ENCODE measurements at places on chromosomes 4 and X. TPM values are rescaled to one million over a fixed set of nuclear protein-coding genes. Genes with fewer than 3 reads are reported as not detected.

The TMEM271 gene
- not detected for polyA plus RNA-seq

The CT45A5 gene
- polyA plus RNA-seq = not detected

The TCEAL6 gene
- polyA plus RNA-seq = not detected

The RTL3 gene
- polyA plus RNA-seq = not detected

The NDNF gene
- not detected for polyA plus RNA-seq

The PTPN13 gene
- 1.3 TPM for polyA plus RNA-seq

The FRMPD3 gene
- polyA plus RNA-seq = 0.21 TPM

The OSTC gene
- 154 TPM for polyA plus RNA-seq

The EDNRA gene
- not detected for polyA plus RNA-seq

GRCh38 chr4:175823015-175823742 lies 11.1 kb upstream of the GPM6A start:
- no peak for DNase-seq

GRCh38 chrX:318068-318738 lies 393 bp downstream of the GTPBP6 start:
- DNase-seq = peak; percentile 97

DNA sequence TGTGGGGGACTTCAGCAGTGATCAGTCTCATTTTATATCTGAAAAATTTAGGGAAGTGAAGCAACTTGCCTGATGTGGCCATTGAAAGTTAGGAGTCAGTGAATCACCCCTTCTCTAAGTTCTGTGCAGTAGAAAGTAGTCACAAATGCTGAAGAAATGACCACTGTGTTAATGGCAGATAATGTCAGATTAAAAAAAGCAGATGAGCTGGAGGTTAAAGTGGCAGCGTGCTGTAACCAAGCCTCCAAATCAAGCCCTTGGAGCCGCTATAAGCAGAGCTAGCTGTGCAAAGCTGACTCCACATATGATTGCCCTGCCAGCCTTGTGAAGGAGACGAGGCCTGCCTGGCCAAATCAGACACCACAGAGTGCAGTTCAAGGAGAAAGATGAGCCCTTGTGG lies 39.2 kb upstream of the PDE5A start:
- no peak for DNase-seq

GRCh38 chr4:109733728-109734127 lies 3.9 kb upstream of the PLA2G12A start:
- DNase-seq = no peak

GRCh38 chrX:68420559-68420958 lies 12.7 kb downstream of the OPHN1 start:
- no peak for DNase-seq

- no peak for DNase-seq
Measured at GRCh38 chr4:180999217-180999616, 1244.0 kb upstream of the TENM3 start.

GRCh38 chrX:12956704-12957534 lies 18.0 kb upstream of the TMSB4X start:
- peak; percentile 82 for DNase-seq

GRCh38 chr4:47836641-47837093 lies 1.2 kb downstream of the CORIN start:
- peak; percentile 26 for DNase-seq

DNA sequence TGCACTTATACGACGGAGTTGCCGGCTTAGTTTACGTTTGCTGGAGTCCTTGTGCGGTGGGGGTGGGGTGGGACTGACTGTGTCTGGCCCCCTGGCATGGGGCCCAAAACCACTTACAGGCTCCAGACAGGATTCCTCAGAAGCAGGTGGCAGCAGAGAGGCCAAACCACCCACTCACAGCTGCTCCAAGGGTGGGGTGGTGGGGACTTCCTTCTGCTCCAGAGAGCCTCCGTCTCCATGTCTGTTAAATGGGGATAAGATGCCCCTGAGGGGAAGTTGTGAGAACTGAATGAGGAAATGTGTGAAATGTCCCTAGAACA lies 36.7 kb downstream of the PSAPL1 start:
- no peak for DNase-seq

- no peak for DNase-seq
Measured at GRCh38 chrX:8194216-8194615, 23.1 kb upstream of the VCX2 start.

- no peak for DNase-seq
Measured at GRCh38 chr4:15653420-15653819, 1.7 kb downstream of the FBXL5 start.

DNA sequence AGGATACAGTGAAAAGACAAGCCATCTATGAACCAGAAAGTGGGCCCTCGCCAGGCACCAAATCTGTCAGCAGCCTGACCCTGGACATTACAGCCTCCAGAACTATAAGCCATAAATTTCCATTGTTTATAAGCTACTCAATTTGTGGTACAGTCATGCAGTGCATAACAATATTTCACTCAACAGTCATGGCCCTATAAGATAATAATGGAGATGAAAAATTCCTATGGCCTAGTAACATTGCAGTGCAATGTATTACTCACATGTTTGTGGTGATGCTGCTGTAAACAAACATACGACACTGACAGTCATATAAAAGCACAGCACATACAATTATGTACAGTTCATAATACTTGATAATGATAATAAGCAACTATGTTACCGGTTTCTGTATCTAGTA lies 17.1 kb upstream of the TLR1 start:
- DNase-seq = no peak

- no peak for DNase-seq
Measured at GRCh38 chrX:81255876-81256275, 54.0 kb downstream of the SH3BGRL start.

- DNase-seq = no peak
Measured at GRCh38 chr4:71195924-71196323, 142.9 kb upstream of the SLC4A4 start.

DNA sequence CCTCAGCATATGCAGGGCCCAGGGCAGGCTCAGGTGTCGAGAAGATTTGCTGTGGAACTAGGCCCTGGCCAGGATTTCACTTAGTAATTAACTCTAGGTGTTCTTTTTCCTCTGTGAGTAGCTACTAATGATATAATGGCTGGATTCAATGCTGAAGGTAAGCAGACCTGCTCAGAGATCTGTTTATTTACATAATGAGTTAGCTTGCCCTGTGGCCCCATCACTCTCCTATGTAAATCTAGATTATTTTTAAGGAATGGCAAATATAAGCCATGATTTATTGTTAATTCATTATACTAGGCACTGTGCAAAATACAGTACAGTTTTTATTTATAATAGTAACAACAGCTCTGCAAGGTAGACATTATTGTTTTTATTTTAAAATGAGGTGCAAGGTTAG lies 117.2 kb downstream of the IRF2 start:
- DNase-seq = no peak

DNA sequence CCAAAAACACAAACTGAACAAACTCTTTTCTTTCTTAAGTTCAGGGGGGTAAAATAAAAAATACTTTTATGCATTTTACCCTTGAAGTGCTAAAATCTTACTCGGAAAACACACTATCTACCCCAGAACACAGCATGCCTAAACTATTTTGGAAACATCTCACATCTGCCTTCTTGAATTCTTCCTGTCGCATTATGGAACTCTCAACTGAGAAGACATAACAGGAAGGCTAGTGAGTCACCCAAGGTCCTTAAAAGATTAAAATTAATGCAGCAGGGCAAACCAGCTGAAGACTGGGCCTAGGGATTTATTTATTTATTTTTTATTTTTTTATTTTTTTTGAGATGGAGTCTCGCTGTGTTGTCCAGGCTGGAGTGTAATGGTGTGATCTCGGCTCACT lies 208.2 kb downstream of the APBB2 start:
- DNase-seq = no peak

- DNase-seq = no peak
Measured at GRCh38 chr4:110449947-110450346, 26.0 kb upstream of the ENPEP start.

GRCh38 chr4:150849016-150849415 lies 166.1 kb downstream of the LRBA start:
- DNase-seq = no peak

GRCh38 chr4:124947622-124948265 lies 235.2 kb upstream of the ANKRD50 start:
- no peak for DNase-seq

DNA sequence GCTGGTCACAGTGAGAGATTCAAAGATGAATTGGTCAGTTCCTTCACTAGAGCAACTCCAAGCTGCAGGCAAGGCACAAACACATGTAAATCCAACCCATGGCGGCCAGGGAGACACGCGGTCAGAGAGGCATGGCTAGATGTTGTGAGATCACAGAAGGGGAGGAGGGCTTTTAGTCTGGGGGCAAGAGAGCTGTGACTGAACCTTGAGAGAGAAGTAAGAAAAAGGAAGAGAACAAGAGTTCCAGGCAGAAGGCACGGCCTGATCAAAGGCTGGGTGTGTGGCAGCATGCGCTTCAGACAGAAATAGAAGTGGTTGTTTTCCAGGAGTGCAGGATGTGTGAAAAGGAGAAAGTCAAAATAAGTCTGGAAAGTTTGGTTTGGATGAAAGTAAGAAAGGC lies 15.9 kb downstream of the CCDC149 start:
- DNase-seq = no peak

DNA sequence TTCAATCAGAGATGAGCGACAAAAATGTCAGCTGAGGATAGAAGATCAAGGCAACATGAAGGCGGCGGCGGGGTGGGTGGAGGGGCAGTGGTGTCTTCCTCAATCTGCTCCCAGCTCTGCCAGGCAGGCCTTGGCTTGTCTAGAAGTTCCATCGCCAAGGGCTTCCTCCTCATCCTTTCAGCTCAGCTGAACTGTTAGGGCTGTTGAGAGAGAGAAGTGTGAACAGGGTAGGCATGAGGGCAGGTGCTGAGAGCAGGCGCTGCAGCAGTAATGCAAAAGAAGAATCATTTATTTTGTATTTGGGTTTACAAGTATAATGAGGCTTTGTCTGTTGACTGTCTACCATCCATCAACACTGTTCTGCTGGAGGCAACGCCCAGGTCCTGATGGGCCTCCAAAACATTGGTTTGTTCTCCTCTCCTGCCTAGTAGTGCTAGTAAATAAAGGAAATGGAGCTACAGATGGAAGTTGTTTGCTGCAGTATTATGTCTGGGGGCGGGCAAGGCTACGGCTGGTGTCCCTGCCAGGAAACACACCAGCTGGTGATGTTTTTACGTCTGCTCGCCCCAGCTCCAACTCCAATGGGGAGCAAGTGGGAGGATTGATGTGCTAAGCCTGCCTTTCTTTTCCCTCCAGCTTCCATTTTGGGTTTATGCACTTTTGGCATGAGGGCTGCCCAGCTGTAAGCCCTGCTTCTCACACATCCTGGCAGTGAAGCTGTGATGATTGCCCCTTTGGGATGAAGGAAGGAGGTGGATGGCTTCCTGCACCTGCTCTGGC lies 139.4 kb upstream of the BOD1L1 start:
- DNase-seq = no peak

- no peak for DNase-seq
Measured at GRCh38 chr4:4662230-4662629, 120.4 kb upstream of the STX18 start.

- no peak for DNase-seq
Measured at GRCh38 chr4:184896868-184897715, 71.3 kb upstream of the ACSL1 start.

DNA sequence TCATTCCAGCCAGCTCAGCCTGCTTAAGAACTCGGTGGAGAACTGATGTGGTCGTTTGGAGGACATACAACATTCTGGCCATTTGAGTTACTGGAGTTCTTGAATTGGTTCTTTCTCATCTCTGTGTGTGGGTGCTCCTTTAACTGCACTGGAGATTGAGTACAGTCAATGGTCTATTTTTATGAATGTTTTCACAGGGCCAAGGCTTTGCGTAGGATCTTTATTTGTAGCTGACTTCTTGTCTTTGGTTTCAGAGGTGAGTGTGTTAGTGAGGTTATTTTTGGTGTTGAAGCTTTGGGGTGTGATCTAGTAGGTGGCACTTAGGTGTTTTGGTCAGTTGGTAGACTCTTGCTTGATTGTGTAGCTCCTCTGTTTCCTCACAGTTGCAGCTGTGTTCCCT lies 288.4 kb downstream of the LHFPL1 start:
- DNase-seq = no peak

DNA sequence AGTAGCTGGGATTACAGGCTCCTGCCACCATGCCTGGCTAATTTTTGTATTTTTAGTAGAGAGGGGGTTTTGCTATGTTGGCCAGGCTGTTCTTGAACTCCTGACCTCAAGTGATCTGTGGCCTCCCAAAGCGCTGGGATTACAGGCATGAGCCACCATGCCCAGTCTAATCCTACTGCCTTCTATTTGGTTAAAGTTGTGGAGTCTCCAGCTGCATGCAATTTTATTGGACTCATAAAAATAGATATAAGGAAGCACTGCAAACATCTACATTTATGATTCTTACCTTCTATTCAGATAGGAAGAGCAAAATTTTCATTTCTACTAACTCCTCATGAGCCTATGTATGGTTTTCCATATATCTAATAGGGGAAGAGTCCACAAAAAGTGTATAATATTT lies 13.7 kb downstream of the RIPPLY1 start:
- no peak for DNase-seq

- DNase-seq = no peak
Measured at GRCh38 chr4:176350671-176351070, 30.9 kb downstream of the SPCS3 start.

DNA sequence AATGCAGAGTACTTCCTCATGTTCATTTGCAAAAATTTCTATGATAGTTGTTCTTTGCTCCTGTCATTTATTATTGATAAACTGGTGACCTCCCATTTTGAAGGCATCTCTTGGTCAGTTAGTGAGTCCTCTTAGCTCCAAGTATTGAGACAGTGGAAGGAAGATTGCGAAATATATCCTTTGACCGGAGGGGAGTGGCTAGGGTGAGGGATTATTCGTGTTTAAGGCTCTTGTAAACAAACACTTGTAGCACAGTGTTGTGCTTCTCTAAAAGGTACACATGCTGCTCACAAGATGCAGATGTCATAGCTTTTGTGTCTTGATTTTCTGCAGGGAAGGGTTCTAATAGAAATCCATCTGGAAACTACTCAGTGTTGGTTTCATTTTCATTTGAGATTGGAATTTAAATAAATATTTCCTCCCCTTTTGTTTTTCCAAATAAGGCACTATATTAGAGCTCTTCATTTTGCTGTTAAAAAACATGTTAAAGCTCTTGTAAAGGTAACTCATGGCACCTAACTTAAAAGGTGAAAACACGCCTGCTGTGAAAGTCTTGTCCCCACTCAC lies 21.8 kb downstream of the TXLNG start:
- no peak for DNase-seq

GRCh38 chr4:143486314-143486713 lies 27.2 kb upstream of the SMARCA5 start:
- no peak for DNase-seq

GRCh38 chr4:48090621-48091020 lies 43.4 kb downstream of the TXK start:
- no peak for DNase-seq

- DNase-seq = no peak
Measured at GRCh38 chr4:4533461-4534169, 8.2 kb downstream of the STX18 start.

DNA sequence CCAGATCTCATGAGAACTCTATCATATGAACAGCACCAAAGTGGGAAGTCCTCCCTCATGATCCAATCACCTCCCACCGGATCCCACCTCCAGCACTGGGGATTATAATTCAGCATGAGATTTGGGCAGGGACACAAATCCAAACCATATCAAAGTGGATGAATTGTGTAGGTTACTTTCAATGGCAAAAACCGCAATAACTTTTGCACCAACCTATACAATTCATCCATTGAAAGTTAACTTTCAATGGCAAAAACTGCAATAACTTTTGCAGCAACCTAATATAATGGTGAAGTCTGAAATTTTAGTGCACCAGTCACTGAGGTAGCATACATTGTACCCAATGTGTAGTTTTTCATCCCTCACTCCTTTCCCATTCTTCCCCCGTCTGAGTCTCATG lies 16.6 kb downstream of the STK32B start:
- DNase-seq = no peak
